ENCODE measurements at places on chromosomes 12 and 14.

DNA sequence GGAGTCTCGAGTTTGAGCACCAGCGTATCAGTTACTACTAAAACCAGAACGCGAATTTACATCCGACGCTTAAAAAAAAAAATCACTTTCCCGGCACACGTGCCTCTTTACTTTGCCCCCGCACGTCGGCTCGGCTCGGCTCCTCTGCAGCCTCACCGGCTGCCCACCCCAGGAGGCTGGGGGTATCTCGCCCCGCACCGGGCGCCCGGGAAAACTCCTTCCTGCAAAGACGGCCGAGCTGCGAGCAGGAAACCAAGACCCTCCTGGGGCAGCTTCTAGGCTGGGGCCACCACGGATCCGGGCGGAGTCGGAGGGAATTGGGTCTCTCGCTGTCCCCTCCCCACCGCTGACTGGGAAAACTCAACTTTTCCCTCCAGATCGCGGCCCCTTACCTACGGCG is 610 bp downstream of the VSIG10 start:
- no peak for DNase-seq

- no peak for DNase-seq
These were observed 454.1 kb downstream of the PCNX1 start for GRCh38 chr14:71361336-71361735.

GRCh38 chr14:102314242-102315011 is 5.1 kb upstream of the ZNF839 start:
- DNase-seq, result no peak

GRCh38 chr12:124464830-124465229 is 102.6 kb downstream of the NCOR2 start:
- no peak for DNase-seq

DNA sequence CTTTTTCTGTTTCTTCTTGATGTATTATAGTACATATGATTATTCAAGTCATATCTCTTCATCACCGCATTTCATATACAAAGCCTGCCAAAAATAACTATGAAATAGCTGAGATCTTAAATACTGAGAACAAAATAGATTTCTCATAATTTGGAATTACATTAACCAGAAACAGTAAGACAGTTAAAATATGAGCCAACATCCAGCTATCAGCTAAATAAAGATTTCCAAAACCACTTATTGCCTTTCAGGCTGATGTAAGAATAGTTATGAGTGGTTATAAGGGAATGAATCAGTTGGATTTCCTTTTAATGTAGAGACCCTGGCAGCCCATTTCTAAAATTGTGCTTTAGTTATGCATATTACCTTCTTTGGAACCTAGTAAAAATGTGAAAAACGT is 47.4 kb downstream of the TMEM117 start:
- no peak for DNase-seq

- DNase-seq, result no peak
These were observed 1.0 kb upstream of the RPS6KL1 start for GRCh38 chr14:74924061-74924460.

DNA sequence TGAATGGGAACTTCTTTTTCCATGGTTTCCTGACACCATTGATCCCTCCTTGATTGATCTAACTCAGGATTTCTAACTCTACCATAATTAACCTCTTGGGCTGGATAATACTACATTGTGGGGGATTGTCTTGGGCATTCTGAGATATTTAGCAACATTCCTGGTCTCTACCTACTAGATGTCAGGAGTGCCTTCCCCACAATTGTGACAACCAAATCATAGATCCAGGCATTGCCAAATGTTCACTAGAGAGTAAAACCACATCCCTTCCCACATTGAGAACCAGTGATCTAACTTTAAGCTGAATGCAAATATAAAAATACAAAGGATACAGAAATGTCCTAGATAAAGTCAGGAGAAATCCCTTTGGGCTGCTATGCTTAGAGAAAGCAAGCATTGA is 36.9 kb upstream of the CCDC198 start:
- DNase-seq, result no peak

DNA sequence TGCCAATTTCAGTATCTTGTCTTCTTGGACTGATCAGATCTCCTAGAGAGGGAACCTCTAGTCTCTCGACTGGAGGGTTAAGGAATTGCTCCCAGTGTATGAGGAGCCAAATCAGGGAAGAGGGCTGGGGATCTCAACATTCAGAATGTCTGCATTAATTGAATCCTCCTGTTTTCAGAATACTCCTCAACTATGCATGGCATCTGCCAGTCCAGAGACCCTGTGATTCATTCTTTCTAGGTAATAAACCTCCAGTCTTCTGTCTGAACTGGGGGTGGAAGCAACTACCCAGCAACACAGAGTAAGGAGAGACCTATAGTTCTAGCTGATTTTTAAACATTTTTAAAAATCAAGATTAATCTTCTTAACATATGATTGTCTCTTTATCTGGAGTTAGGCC is 92.7 kb downstream of the AKAP6 start:
- DNase-seq, result no peak

DNA sequence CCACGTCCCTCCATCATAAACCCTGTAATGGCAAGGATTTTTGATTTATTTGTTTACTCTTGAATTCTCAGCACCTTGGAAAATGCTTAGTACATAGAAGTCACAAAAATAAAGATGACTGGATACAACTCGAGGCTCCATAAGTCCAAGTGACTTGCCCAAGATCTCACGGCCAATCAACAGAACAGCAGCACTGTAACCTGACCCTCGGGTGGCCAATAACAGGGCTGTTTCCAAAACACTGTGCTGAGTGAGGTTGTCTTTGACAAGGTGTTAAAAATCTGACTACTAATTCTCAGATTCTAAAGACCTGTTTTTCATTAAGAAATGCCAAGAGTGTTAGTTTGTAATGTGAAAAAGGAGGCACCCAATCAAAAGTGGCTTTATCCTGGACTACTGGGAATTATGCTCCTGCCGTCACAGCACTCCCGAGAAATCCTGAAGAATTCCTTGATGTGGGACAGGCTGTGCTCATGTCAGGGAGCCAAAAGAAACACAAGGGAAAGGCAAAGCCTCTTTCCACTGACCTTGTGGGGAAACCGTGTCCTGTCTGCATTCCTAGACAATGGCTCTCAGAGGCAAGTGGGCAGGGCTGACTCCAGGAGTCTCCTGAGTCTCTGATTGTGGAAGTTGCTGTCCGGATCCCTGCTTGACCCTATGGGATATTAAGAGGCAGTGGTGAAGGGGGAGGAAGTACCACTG is 204.7 kb upstream of the PELI2 start:
- no peak for DNase-seq

GRCh38 chr14:55245657-55246268 is 25.5 kb upstream of the FBXO34 start:
- DNase-seq, result no peak

GRCh38 chr12:80413462-80413861 is 30.6 kb upstream of the PTPRQ start:
- DNase-seq, result no peak

GRCh38 chr12:60281522-60281921 is 685.7 kb downstream of the SLC16A7 start:
- DNase-seq, result no peak

- DNase-seq, result no peak
These were observed 39.5 kb upstream of the DACT1 start for GRCh38 chr14:58598028-58598803.

GRCh38 chr14:58574623-58575022 is 63.1 kb upstream of the DACT1 start:
- DNase-seq, result no peak

GRCh38 chr12:107026806-107027635 is 40.1 kb upstream of the MTERF2 start:
- DNase-seq, result no peak

- no peak for DNase-seq
These were observed 22.8 kb downstream of the USP44 start for GRCh38 chr12:95528431-95528830.

- DNase-seq, result no peak
These were observed 29.9 kb upstream of the MUCL1 start for GRCh38 chr12:54824402-54824801.

- DNase-seq, result no peak
These were observed 117.4 kb upstream of the SLC38A2 start for GRCh38 chr12:46489951-46490388.

DNA sequence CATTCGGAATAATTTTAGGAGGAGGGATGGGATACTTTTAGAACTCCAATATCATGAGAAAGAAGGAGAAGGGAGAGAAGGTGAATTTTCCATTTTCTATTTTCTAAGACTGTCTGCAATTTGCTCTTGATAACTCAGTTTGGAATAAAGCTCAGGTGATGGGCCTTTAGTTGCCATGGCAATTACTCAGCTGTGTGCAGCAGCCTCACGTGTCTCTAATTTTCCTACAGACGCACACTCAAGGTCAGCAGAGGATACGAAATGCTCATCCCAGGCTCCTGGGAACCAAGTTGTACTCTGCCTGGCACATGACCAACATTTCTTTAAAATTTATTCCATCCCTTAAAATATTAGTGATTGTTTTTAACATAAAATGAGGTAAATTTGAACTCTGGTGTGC is 76.7 kb downstream of the TTC8 start:
- DNase-seq, result no peak

DNA sequence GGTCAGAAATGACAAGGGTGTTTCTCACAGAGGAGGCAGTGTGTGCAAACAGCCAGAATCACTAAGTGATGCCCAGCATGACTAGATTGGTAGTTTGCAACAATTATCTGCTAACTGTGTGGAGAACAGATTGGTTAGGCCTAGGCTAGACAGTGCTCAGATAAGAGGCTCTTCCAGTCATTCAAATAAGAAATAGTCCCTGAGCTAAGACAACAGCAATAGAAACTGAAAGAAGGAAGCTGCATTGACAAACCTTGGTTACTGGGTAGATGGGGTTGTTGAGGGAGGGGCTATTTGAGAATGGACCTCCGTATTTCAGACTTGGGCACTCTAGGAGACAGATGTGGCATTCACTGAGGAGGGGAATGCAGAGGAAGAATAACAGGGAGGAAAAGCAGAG is 255.0 kb upstream of the NPAS3 start:
- no peak for DNase-seq

DNA sequence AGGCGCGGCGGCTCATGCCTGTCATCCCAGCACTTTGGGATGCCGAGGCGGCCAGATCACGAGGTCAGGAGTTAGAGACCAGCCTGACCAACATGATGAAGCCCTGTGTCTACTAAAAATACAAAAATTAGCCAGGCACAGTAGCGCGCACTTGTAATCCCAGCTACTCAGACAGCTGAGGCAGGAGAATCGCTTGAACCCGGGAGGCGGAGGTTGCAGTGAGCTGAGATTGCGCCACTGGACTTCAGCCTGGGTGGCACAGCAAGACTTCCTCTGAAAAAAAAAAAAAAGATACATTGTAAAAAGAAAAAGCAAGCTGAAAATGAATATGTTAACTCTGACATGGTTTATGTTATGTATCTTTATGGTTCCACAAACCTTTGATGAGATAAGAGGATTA is 33.6 kb downstream of the RPGRIP1 start:
- no peak for DNase-seq

- no peak for DNase-seq
These were observed 27.2 kb downstream of the GLT8D2 start for GRCh38 chr12:104022786-104023185.

DNA sequence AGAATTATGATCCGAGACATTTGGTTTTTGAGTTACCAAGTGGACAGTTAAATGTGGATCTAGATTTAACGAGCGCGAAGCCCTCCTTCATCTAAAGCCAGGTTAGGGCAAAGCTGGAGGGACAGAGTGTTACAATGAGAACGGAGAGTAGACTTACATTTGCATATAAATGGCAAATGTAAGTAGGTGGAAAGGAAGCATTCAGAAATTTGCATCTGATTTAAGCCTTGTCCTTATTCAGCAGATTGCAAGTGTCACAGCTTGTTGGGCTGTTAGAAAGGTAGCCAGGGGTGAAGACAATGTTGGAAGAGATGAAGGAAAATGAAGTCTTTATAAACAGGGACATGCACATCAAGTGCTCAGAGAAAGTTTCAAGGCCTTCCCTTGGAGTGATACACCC is 806.2 kb downstream of the GALC start:
- no peak for DNase-seq

GRCh38 chr12:25692115-25693035 is 139.3 kb upstream of the LMNTD1 start:
- no peak for DNase-seq

GRCh38 chr12:76878099-76878898 is 520 bp downstream of the CSRP2 start:
- no peak for DNase-seq

- DNase-seq, result no peak
These were observed 22.4 kb downstream of the OR10G2 start for GRCh38 chr14:21612324-21612723.

GRCh38 chr12:7108003-7108795 is 815 bp downstream of the C1RL start:
- no peak for DNase-seq

DNA sequence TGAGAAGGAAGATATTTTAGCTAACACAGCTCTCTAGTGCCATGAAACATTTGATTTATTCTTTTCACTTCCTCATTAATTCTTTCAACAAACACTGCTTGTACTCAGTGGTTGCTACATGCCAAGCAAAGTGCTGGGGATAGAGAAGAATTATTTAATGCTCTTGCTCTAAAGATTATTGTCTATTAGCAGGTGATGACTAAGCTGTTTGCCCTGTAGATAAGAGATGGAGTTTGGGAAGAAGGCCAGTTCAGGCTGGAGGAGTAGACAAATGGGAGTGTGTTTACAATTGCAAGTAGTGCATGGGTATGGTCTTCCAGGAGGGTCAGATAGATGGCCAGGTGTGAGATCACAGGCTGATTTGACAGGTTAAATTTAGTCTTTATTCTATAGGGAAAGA is 99.8 kb upstream of the SEL1L start:
- no peak for DNase-seq

DNA sequence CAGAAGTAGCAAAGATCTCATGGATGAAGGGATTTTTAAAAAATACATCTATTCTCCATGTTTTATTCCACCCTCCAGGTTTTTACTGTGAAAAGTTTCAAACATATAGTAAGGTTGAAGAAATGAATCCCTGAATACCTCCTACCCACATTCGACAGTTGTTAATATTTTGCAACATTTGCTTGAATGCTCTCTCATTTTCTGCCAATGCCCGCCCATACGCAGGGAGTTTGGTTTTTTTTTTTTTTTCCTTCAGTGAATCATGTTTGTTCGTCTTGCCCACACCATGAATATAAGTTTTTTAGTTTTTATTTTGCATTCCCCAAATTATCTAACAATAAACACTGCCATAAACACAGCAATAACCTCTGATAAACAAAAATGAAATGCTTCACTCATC is 82.9 kb downstream of the MAP1LC3B2 start:
- no peak for DNase-seq

GRCh38 chr12:104710940-104711689 is 247.0 kb downstream of the SLC41A2 start:
- DNase-seq, result no peak

GRCh38 chr14:69708049-69708448 is 58.9 kb upstream of the SRSF5 start:
- DNase-seq, result no peak

GRCh38 chr14:67133595-67134441 is 55.4 kb upstream of the GARIN2 start:
- DNase-seq, result no peak
